Activated T-helper 1 cell treated with anti-CD3 and anti-CD28 coated beads, Interleukin-2, amount 50 U/mL, for 16 hours (primary cell): ENCODE measurements at places on chromosomes 2 and 18.

GRCh38 chr2:178513876-178514275, 33.6 kb downstream of the PLEKHA3 start:
- no peak for DNase-seq

- no peak for DNase-seq
Observed at GRCh38 chr2:71778936-71779773, 325.8 kb downstream of the DYSF start.

DNA sequence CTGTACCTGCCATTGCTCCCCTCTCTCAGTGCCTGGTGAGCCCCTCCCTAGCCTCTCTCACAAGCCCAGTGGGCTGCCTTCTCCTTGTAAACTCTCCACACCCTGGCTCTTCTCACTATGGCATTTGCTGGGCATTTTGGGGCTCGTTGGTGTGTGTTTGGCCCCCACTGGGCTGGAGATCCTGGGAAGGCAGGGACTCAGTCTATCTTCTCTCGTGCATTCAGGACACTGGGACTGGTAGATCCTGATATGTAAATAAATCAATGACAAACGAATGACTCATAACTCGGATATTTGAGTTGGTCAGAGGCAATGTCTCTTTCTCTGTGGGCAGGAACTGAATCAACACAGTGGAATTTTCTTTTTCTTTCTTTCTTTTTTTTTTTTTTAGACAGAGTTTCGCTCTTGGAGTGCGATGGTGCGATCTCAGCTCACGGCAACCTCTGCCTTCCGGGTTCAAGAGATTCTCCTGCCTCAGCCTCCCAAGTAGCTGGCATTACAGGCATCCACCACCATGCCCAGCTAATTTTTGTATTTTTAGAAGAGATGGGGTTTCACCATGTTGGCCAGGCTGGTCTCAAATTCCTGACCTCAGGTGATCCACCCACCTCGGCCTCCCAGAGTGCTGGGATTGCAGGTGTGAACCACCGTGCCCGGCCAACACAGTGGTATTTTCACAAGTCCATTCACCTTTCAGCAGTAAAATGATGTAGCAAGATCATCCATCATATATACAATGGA, 144.6 kb upstream of the SPRED2 start:
- no peak for DNase-seq

GRCh38 chr2:30285758-30286157, 54.4 kb downstream of the LBH start:
- DNase-seq, result no peak
